ENCODE measurements at places on chromosomes 3 and 15. TPM values are rescaled to one million over a fixed set of nuclear protein-coding genes. Genes with fewer than 3 reads are reported as not detected.

- no peak overlapping the region for H3K27ac ChIP-seq
- no peak for DNase-seq
- H3K36me3 ChIP-seq: no peaks in the 10 kb centered on the region
- no peaks in the 10 kb centered on the region for H3K27me3 ChIP-seq
These were observed 225.1 kb downstream of the SNRPN start for GRCh38 chr15:25179673-25180511.

DNA sequence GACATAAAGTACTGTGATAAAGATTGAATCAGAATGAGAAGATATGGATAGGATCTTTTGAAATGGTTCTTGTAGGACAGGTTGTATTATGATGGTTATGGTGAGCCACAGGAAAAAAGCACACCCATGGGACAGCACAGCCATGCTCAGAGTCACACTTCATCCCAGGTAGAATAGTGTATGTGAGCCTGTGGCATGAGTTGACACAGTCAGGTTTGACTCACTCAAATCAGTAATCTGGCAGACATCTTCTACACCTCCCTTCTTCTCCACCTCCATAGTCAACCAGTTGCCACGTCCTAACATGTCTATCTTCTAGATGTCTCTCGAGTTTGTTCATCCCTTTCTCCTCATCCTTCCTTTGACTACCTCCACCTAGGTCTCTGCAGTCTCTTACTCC, 176.0 kb downstream of the RBMS3 start:
- no peak for DNase-seq
- no peaks in the 10 kb centered on the region for H3K36me3 ChIP-seq
- no peaks in the 10 kb centered on the region for H3K4me1 ChIP-seq
- no peak overlapping the region for H3K4me3 ChIP-seq
- H3K27ac ChIP-seq: no peak overlapping the region

GRCh38 chr15:57112178-57112577, 193.7 kb downstream of the TCF12 start:
- H3K36me3 ChIP-seq: no peaks in the 10 kb centered on the region
- no peak overlapping the region for H3K27ac ChIP-seq
- H3K4me3 ChIP-seq: no peak overlapping the region
- H3K4me1 ChIP-seq: no peaks in the 10 kb centered on the region
- H3K27me3 ChIP-seq: no peaks in the 10 kb centered on the region
- no peak for DNase-seq

DNA sequence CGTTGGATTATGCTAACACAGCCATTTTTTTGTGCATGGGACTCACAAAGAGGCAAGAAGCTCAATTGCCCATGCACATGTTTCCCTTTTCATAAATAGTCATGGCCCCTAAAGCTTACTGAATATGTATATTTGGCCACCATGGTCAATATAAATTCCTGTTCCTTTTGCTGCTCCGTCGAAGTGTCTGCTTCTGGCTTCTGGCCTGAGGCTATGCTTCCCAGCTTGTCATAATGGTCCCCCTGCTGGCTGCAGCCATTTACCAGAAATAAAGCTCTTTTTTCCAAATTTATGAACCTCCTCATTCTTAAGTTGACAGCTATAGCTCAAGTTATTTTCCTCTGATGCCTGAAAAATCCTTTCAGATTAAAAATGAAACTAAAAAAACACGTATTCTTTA, 602.1 kb downstream of the VGLL3 start:
- H3K4me3 ChIP-seq: no peak overlapping the region
- no peaks in the 10 kb centered on the region for H3K27me3 ChIP-seq
- DNase-seq: no peak

FAN1 gene
- total RNA-seq: 16.4 TPM
